Activated naive CD4-positive, alpha-beta T cell treated with anti-CD3 and anti-CD28 coated beads, Interleukin-2, amount 50 U/mL, for 16 hours (primary cell): ENCODE measurements at places on chromosomes 3 and 15.

DNA sequence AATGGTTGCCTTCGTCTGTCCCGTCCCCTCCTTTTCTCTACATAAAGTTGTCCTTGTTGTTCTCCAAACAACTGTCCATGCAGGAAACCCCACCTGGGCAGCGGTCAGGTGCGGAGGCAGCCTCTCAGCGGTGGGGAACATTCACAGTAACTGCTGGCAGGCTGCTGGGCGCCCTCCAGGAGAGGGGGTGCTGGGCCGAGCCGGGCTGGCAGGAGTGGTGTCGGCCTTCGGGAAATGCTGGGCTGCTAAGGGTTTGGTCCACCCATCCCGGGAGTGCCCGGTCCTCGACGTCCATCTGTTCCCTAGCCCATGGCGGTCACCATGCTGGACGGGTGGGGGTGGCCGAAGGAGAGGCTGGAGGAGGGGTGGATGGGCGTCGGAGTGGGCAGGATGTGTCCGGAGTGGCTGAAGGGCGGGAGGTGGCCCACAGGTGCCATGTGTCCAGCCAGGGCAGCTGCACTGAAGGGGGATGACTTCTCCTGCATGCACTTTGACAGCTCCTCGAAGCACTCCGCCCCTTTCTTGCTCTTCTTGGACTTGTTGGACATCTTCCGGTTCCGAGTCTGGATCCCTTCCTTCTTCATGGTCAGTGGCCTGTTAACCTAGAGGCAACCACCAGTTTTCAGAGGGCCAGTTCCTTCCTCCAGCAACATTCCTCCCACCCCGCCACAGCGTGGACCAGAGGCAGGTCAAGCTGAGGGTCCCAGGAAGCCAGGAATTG lies 12.1 kb downstream of the GATA2 start:
- no peak for DNase-seq

- DNase-seq: no peak
These were observed 7.3 kb upstream of the ZBTB38 start for GRCh38 chr3:141360888-141361598.

DNA sequence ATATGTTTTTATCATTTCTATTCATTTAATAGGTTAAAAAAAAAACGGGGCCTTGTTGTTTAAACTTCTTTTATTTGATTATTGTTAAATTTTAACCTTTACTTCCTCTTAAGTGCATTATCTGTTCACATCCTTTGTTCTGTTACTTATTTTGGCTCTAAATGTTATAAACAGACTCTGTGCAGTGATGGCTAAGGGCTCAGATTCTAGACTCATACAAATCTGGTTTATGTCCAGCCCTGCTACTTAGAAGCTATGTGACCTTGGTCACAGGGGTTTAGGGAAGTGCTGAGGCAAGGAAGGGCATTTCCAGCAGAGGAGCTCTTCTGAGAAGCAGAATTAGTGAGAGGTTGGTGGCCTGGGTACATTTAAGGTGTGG lies 55.3 kb upstream of the VILL start:
- no peak for DNase-seq

DNA sequence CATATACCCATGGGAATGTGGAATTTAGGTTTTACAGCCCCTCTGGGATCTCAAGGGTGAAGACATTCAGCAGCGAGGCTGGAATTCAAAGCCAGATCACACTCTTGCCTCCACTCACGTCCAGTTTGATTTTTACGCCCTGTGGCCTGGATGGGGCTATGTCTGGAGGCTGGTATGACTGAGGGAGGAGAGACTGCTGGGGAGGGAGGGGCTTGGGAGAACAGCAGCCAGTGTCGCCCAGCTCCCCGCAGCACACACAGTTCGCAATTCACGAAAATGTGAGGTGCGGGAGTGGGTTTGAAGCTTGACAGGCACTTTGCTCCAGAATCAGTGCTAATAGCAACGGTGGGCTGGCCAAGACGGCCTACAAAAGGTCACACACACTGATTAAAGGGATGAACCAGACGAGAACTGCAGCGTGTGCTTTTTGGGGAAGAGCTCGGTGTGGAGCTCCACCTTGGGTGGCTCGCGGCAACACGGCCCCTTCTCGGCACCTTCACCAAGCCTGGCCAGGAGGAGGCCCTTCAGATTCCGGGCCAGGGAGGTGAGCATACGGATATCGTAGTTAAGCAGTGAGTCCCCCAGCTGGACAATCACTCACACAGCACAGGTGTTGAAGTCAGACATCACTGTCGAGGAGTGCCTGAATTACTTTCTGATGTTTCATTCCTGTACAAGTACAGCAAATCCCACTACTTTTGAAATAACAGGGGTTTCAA lies 16.4 kb downstream of the EHD4 start:
- no peak for DNase-seq

DNA sequence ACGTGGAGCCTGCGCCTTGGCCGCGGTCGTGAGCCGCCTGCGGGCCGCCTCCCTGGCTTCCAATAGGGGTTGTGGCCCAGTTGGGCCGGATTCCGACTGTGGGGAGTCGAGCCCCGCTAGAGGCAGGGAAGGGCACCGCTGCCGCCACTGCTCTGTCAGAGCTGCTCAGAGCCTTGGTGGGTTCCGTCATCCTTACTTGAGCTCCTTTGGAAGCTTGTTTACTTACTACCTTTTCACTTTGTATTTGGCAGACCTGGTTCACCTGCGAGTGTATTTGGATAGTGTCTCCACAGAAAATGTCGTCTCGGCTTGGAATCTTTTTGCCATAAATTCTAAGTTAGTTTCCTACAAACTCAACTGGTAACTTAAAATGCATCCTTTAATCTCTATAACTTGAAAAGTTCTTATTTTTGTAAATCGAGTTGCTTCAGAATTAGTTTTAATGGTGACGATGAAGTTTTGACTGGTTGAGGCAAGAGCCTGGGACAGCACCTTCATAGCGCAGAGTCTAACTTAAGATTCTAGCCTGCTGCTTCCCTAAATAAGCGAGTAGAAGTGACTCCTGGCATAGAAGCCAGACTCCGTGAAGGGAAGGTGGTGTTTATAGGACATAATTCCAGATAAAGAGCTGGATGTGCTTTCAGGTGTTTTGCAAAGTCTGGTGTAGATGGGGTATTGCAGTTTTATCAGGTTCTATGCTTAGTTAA lies 800 bp downstream of the DAG1 start:
- no peak for DNase-seq

- DNase-seq: no peak
These were observed 146.0 kb upstream of the TNIK start for GRCh38 chr3:171606151-171606751.

DNA sequence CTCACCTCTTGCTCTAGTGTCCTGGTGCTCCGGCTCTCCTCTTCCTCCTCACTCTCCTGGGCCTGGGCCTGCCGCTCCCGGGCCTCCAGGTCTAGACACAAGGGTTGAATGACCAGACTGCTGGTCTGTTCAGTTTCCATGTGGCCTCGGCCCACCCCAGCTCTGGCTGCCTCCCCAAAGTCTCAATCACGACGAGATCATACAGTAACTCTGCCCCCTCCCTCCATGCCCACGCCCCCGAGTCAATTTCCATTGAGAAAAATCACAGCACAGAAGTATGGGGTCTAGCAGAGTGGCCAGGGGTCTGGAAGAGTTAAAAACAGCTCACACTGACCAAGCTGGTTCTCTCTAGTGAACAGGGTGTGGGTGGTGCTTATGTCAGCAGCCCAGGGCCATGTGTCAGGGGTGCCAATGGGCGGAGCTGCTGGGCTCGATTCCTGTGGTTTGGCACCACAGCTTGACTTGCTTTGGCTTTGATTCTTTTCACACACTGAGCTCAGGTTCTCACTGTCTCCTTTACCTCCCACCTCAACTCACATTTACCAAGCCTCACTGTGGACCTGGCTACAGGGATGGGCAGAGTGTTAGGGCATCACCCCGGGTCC lies 6.9 kb downstream of the C15orf62 start:
- no peak for DNase-seq

DNA sequence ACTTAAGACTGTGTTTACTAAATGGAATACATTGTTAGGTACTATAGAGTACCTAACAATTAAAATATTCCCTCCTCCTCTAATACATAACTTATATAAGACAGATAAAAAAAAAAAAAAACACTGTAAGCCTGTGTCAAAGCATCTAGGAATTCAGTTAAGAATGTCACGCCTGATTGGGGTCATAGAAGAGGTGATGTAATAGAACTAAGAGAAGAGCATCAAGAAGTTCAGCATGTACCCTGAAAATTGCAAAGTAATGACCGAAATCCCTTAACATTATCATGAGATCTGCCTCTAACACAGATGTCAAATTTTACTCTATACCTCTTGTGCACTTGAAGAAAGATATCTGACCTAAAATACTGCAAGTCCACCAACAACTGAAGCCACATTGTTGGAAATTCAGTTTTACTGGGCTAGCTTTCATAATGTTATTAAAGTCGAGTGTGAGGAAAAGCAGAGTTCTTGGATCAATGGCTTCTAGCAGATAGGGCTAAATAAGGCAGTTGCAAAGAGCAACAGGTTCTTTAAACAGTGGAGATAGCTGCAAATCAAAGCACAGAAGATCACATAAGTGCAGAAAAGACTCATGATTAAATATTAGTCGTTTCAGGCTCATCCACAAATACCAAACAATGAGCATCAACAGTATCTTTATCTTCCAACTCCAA lies 75.0 kb downstream of the TBL1XR1 start:
- no peak for DNase-seq

DNA sequence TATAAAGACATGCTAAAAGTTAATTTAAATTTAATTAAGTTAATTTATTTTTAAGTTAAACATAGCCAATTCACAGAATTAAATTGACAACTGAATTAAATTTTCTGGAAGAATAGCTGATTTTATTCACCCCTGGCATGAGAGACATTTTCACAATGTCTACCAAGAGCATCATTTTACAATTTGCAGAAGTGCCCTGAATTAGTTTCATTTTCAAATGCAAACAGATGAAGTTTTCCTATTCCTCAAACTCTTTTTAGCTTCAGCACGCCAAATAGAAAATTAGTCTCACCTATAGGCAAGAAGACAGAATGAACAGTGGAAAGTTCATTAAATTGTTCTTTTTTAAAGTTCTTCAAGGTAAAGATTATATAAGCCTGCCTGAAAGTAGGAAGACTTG lies 259.3 kb downstream of the ZBBX start:
- no peak for DNase-seq

- DNase-seq: no peak
These were observed 408.0 kb downstream of the TBL1XR1 start for GRCh38 chr3:176789281-176789705.

GRCh38 chr3:29677421-29677820 lies 396.6 kb downstream of the RBMS3 start:
- no peak for DNase-seq

GRCh38 chr3:192481638-192482037 lies 245.7 kb downstream of the FGF12 start:
- DNase-seq: no peak

- no peak for DNase-seq
These were observed 827.5 kb upstream of the DPPA4 start for GRCh38 chr3:110164632-110165369.

DNA sequence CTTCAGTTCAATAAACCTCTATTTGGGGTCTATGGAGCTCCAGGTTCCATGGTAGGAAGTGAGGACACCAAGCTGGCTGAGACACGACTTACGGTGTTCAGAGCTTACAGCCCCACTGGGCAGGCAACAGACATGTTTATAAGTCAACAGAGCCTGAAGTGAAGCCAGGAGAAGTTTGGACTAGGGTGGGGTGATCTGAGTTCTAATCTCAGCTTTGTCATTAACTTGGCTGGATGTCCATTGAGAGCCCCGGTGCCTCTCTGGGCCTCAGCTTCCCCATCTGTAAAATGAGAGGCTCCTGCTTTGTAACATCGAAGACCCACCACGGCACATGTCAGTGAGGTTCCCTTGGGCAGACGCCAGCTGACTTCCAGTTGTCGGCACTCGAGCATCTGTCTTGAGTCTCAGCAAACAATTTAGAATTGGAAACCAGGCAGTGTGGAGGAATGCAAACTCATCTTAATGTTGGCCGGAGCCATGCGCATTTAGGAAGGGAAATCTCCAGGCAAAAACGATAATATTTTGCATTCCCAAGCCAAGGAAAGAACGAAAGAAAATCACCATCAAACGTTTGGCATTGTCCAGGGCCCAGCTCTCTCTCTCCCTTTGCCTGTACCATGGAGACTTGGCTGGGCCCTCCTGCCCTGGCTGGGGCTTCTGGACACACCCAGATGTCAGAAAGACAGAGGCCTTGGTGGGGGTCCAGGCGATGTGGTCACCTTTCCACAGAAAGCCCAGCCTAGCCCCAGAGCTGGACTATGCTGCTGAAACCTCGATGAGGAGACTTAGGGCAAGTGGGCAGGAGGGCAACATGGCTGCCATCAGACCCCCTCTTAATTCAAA lies 18.4 kb downstream of the ITGA11 start:
- DNase-seq: no peak

GRCh38 chr3:6717026-6717943 lies 143.6 kb upstream of the GRM7 start:
- no peak for DNase-seq

DNA sequence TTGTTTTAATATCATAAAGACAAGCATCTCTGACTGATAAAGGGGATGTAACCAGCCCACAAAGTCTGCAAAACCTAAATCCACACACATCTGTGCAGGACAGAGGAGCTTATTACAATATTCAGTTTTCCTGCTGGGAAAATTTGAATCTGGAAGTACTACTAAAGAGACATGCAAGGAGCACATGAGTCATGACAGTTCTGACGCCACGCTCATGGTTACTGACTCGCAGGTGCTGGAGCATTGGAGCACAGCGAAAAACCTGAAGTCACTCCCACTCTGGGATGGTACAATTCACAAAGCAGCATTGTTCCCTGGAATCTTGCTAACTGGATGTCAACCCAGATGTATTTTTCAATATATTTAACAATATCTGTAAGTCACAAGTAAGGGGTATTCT lies 7.6 kb upstream of the ISL2 start:
- no peak for DNase-seq

DNA sequence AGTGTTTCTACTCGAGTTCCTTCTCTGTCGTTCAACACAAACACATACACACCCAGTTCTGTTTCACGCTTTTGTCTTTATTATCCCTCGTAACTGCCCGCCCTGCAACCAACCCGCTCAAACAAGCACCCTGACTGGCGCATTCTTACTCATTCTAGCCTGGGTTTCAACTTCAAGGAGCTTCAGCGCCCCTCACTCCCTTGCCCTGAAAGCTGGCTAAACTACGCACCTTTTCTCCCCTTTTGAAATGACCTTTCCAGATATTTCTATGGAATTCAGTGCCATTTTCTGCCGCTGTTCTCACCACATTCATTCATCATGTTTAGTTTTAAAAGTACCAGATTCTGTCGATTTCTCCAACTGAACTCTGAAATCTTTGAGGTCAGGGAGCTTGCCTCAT lies 653 bp upstream of the MFSD1 start:
- DNase-seq: no peak

GRCh38 chr3:178455226-178455625 lies 81.0 kb upstream of the KCNMB2 start:
- DNase-seq: no peak

GRCh38 chr3:178088963-178089362 lies 447.3 kb upstream of the KCNMB2 start:
- DNase-seq: no peak

- no peak for DNase-seq
These were observed 121.6 kb downstream of the UBE2E2 start for GRCh38 chr3:23324745-23325144.

DNA sequence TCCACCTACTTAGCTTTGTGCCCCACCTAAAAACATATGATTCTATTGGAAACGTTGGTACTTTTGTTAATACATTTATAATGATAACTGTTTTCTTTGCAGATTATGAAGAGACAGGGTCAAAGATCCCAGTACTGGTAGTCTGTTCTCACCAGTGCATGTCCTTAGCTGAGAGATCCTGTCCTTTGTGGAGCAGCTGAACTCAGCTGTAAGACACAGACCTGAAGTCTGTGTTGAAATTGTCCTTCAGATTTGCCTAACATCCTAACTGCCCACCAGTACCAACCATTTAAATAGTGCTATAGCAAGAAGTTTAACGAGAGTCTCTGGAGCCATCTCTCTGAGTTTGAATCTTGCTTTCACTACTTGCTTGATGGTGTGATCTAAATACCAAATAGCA lies 398.7 kb downstream of the FEZF2 start:
- no peak for DNase-seq
